ENCODE measurements at places on chromosomes 2 and 18.
A peak's percentile ranks its signal among the peaks of the same experiment; 100 is the strongest.

DNA sequence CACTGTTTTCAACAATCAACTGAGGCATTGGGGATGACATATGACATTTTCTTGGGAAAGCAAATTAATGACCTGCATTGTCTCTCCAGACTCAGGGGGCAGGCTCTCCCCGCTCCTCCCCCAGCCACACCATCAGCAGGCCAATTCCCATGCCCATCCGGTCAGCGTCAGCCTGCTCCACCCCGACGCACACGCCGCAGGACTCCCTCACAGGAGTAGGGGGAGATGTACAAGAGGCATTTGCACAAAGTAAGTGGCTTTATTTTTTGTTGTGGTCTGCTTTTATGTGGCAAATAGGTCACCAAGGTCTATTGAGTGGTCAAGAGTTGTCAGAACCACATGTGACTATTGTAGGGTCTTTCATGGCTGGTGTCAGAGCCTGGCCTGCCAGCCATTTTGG, 165.1 kb downstream of the DTNA start:
- no peak for DNase-seq

GRCh38 chr2:69798909-69799526, 30.4 kb upstream of the GMCL1 start:
- DNase-seq = peak; percentile 84

- DNase-seq = no peak
Observed at GRCh38 chr2:180158961-180159360, 151.9 kb upstream of the CWC22 start.

DNA sequence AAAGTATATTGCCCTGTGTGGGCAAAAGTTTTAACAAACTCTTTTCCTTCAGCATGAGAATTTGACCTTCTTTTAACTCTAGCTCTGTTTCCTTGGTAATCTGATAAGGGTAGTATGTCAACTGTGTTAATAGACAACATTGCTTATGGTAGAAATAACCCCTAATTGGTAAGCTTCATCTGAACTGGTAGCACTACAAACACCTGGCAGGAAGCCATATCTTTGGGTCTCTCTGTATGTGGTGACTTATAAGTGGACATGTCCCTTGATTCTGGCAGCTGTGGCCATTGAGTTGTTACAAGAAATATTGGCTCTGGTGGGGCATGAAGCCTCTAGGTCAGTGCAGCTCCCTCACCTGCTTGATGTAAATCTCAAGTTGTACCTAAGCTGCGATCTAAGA, 46.9 kb downstream of the MBD5 start:
- DNase-seq = no peak

- no peak for DNase-seq
Observed at GRCh38 chr2:30705711-30706533, 101.3 kb downstream of the CAPN13 start.

GRCh38 chr18:73717570-73717969, 430.1 kb downstream of the FBXO15 start:
- peak; percentile 32 for DNase-seq

DNA sequence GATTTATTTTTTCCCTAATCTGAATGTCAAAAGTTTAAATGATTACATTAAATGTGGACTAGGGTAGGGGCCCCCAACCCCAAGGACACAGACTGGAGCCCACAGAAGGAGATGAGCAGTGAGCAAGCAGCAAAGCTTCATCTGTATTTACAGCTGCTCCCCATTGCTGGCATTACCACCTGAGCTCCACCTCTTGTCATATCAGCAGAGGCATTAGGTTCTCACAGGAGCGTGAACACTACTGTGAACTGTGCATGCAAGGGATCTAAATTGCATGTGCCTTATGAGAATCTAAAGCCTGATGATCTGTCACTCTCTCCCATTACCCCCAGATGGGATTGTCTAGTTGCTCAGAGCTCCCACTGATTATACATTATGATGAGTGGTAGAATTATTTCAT, 3.8 kb downstream of the MOB1A start:
- DNase-seq = no peak

GRCh38 chr2:15899327-15899612, 41.1 kb upstream of the MYCN start:
- DNase-seq = no peak

GRCh38 chr2:102144128-102144527, 1.6 kb downstream of the IL1R1 start:
- no peak for DNase-seq

Measured in IMR-90 (cell line).